Karpas-422 (cell line): ENCODE measurements at places on chromosomes 4 and X.

DNA sequence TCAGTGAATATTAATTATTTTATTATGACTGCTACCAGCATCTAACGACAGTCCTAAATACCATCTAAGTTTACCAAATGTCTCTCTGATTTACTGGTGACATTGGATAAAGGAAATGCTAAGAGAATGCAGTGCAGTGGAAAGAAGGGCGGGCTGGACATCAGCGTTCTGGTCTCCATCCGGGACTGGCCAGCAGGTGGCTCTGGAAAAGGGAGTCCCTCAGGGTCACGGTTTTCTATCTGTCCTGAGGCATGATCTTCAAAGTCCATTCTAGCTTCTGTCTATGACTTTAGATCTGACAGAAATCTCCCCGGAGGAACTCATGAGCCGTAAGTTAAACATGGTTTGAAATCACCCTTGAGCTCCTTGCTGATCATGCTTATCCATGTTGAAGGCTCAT, 3.3 kb downstream of the TRIM2 start:
- DNase-seq, result no peak

DNA sequence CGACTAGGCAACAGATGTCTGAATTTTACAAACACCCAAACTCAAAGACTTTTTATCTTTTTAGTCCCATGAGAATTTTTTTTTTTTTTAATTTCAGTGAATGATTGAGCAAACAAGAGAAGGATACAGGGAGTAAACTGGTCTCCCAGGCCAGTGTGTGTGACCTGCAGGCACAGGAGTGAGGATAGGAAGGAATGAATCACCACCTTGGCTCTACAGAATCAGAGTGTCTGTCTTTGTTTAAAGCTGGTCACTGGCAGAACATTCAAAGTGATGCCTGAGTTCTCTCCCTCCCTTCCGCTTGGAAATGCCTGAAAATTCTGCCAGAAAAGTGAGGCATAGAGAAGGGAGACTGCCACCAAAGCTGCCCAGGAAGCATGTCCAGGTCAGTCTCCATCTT, 69.5 kb downstream of the PARM1 start:
- no peak for DNase-seq

DNA sequence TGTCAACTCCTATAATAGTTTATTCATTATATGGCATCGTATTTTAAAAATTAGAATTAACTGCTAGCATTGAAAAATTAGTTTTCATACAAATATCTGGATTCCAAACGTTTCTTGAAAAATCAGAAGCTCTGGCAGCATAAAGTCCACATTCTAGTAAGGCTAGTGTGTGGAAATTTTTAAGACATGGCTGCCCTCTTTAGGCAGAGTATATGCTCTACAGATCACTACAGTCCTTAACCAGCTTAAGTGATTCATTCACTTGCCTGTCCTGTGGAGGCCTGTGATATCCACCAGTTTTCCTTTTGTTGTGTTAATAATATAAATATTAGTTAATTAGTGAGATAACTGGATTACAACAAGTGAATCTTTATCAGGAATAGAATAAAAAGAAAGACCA, 287.2 kb downstream of the OPHN1 start:
- DNase-seq, result peak; percentile 67

DNA sequence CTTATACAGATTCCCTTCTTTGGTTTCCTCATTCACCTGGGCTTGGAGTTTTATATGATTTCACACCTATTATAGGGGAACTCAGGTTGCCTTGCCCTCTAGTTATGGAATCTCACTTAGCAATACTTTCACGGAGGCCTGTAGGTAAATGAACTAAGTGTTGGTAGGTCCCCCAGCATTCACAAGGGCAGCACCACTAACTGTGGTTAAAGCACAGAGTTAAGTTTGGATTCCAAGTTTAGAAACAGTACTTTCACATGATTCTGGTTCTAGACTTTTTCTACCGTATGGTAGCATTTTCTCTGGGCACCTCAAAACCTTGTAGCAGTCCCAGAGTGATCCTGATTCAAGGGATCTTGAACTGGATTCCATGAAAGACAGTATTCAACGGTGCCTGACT, 46.4 kb downstream of the SH2D1A start:
- no peak for DNase-seq

DNA sequence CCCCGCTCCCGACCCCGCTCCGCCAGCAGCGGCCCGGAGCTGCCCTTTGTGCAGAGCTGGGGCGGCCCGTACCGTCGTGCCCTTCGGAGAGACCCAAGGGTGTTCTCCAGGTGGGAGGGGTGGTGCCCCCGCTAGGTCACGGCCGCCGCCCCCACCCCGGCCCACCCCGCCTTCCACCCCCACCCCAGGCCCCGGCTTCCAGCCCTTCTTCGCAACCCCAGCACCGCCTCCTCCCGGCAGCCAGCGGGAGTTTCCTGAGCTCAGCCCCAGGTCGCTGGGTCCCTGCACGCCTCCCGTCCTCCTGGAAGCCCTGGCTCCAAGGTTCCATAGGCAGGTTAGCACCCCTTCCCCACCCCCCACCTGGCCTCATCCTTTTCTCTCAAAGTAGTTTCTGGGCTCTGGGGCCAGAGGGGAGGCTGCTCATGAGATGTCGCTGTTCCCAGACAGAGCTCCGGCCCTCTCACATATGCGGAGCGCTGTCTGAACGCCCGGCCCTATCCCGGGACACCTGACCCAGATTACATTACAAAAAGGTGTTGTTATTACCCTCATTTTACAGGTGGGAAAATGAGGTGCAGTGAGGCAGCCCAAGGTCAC, 25.2 kb upstream of the FGFR3 start:
- DNase-seq, result peak; percentile 76
